NCI-H446 treated with DMSO at 0.1 percent for 48 hours (cell line): ENCODE measurements at places on chromosomes 5 and 9.
A peak's percentile ranks its signal among the peaks of the same experiment; 100 is the strongest.

- DNase-seq: peak; percentile 58
Observed at GRCh38 chr5:151585970-151586369, 5.2 kb downstream of the FAT2 start.

GRCh38 chr9:37293664-37294524, 128.6 kb upstream of the GRHPR start:
- no peak for DNase-seq

DNA sequence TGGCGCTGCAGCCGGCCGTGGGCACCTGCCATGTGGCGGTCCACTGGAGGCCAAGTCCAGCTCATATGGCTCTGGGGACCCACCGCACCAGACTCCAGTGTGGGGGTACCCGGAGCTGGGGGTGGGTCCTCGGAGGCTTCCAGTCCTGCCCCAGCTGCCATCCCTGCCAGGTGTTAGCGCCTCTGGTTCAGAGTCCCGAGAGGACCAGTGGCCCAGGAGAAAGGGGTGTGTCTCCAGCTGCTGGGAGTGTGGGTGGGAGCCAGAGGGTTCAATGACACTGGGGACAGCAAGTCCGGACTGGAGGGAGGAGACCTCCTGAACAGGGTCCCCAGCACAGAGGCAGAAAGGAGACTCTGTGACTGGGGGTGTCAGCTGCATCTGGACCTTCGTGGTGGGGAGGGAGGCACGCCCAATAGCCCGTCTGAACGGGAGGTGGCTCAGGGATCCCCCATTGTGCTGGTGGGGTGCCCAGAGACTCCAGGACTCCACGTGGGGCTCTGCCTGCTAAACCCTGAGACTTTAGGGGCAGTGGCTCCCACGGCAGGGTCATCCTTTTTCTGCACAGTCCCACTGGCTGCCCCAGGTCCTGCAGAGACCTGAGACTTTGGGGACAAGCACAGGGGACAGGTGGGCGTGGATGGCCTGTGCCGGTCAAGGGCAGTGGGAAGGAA, 2.4 kb upstream of the AHRR start:
- no peak for DNase-seq

DNA sequence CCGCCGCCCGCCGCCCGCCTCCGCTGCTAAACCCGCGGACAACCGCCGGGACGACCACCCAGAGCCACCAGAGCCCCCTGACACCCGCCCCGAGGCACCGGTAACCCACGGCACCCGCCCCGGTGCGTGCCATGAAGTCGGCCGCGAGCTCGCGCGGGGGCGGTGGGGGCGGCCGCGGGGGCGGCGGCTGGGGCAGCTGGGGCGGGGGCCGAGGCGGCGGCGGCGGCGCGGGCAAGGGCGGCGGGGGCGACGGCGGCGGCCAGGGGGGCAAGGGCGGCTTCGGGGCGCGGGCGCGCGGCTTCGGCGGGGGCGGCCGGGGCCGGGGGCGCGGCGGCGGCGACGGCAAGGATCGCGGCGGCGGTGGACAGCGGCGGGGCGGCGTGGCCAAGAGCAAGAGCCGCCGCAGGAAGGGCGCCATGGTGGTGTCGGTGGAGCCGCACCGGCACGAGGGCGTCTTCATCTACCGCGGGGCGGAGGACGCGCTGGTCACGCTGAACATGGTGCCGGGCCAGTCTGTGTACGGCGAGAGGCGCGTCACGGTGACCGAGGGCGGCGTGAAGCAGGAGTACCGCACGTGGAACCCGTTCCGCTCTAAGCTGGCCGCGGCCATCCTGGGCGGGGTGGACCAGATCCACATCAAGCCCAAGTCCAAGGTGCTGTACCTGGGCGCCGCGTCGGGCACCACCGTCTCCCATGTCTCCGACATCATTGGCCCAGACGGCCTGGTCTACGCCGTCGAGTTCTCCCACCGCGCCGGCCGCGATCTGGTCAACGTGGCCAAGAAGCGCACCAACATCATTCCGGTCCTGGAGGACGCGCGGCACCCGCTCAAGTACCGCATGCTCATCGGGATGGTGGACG, 499 bp downstream of the FBLL1 start:
- no peak for DNase-seq

DNA sequence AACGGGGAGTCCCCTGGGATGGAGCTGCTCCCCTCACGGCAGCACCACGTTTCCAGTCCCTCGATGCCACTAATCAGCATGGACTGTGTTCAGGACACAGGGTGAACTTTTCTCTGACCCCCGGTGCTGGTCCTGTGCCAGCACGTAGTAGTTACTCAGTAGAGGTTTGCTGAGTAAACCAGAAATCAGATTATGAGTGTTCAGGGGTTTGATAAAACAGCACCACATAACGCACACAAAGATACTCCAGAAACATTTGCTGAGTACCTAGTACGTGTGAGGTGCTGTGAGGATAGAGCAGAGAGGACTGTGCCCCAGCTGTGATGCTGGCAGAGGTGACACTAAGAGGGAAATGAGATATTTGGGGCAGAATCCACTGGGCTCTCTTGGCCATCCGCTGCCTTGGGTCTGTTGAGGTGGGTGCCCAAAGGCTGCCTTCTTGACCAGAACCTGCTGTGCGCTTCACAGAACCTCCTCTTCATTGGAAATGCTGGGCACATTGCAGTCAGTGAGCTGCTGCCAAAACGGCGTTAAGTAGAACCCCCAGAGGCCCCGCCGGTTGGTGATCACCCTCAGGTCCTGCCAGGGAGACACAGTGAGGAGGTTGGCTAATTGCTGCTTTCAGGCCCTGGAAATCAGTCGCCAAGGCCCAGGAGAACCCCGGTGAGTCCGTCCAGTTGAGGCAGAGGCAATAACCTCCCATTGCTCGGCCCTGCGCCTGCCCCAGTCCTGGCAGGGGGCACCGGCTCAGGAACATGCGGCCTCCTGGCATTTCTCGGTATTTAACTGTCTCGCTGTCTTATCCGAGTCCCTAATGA, 49.4 kb downstream of the NEURL1B start:
- no peak for DNase-seq
